ENCODE measurements at places on chromosomes 11 and 22.

GRCh38 chr11:69636512-69637197, 4.3 kb upstream of the CCND1 start:
- DNase-seq: peak; percentile 42

DNA sequence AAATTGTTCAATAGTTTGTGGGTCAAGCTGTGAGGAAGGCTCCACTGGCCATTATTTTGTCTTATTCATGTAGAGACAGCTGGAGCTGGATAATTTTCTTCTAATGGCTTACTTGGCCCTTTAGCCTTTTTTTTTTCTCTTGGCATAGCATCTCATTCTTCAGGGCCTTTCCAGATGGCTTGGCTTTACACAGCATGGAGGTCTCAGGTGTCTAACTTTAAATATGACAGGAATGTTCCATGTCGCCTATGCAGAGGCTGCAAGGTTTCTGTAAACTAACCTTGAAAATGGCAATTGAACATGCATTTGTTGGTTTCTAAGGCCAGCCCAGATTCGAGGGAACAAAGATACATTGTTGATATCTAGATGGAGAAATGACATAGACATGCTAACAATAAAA, 247.9 kb upstream of the CNTN5 start:
- no peak for DNase-seq

- DNase-seq: no peak
These were observed at the start of gene POU2AF3 for GRCh38 chr11:111298413-111299100. TSS of gene POU2AF3 (plus strand) at chr11:111298546. CDS start at chr11:111298582, 36 bp downstream.

GRCh38 chr22:31230871-31231621, 18.9 kb downstream of the LIMK2 start:
- no peak for DNase-seq

DNA sequence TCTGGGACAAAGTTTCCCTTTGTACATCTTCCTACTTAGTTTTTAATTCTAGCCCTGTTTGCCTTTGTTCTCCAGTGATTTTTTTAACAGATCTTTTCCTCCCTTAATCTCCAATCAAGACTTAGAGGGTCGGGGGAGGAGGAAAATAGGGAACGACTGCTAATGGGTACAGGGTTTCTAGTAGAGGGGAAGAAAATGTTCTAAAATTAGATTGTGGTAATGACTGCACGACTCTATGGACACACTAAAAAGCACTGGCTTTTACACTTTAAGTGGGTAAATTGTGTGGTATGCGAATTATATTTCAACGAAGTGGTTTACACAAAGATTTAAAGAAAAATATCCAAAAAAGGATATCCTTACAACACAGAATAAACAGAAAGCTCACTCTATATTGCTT, 110.0 kb upstream of the SPON1 start:
- no peak for DNase-seq

DNA sequence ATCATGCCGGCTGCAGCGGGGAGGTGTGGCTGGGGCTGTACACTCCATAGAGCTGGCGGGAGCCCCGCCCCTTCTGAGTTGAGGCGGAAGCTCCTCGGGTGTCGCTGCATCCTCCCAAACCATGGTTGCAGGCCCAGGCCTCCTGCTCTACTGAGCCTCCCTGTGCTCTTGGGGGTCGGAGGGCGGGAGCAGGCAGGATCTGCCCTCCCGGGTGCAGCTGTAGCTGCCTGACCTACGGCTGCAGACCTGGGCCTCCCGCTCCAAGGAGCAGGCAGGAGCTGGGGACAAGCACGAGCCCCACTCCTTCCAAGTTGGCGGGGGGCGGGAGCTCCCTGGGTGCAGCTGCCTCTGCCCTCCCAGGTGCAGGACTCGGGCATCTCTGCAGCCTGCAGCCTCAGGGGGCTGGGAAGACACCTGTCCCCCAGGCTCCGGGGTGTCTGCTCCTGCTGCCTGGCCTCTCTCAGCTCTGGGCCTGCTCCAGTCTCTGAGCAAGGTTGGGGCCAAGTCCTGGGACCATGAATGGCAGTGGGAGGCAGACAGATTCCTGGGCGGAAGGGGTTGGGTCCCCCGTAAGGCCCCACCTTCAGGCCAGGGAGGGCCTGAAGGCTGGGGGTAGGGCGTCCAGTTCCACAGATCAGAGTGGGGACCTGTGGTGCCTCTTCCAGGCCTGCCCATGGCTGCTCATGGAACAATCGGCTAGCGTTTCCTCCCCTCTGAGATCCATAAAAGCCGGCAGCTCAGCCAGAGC, 46.4 kb upstream of the SC5D start:
- no peak for DNase-seq

DNA sequence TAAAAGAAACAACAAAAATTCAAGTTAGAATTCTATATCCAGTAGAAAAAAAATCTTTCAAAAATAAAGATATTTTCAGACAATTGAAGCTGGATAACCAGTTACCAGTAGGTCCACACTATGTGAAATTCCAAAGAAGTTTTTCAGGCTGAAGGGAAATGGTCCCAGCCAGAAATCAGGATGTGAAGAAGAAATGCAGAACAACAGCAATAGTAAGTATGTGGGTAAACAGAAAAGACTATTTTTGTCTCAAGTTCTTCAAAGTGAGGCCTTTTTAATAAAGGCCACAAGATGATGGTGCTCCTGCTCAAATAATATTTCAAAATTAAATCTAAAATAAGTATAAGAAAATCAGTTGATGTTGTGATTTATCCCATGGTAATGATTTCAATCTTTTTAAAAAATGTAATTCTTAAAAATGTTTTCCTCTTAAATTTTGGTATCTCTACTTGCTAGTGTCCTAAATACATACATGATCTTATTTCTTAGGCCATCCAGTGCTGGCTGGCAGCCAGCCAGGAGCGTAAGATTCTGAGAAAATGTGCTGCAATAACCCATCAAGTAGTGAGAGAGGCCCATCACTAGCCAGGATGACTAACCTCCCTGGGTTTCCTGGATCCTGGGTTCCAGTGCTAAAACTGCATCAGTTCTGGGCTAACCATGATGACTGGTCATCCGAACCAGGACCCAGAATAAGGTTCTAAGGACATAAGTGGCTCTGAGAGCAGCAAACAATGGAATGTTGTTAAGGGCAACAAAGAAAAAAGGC, 15.6 kb upstream of the UCP3 start:
- no peak for DNase-seq

GRCh38 chr11:72753341-72754148, 1.3 kb upstream of the ARAP1 start:
- DNase-seq: no peak

DNA sequence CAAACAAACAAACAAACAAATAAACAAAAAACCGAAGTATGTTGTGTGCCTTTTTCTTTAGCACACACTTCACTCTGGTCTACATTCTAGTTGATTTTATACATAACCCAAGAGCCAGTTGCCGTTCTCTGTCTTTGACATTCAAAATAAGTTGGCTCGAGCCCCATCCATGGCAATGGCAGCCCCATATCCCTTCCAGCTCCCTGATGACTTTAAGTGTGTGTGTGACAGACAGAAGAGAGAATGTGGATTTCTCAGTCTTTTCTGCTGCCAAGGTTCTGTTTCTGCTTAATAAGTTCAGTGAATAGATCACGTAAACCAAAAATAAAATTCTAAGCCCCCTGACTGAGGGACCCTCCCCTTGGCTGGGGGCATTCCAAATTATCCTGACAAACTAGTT, 100.6 kb upstream of the TENM4 start:
- DNase-seq: no peak

DNA sequence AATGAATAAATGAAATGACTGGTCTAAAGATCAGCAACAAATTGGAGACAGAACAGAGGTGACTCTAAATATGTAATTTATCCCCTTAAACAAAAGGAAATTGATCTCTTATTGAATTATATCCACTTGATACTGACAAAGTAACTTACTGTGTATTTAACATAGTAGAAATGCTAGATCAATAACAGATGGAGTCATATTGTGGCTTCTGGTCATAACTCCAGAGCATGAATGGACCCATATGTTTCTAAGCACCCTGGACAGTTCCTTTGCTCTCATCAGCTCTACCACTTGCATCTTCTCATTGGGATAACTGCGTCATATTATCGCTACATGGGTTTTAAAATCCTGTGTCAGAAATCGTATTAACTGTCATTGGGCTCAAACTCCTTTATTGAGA, 222.3 kb downstream of the ETS1 start:
- no peak for DNase-seq

Data from RWPE2 (cell line).